CD4-positive, alpha-beta T cell (primary cell): ENCODE measurements at places on chromosomes 7 and 10.

DNA sequence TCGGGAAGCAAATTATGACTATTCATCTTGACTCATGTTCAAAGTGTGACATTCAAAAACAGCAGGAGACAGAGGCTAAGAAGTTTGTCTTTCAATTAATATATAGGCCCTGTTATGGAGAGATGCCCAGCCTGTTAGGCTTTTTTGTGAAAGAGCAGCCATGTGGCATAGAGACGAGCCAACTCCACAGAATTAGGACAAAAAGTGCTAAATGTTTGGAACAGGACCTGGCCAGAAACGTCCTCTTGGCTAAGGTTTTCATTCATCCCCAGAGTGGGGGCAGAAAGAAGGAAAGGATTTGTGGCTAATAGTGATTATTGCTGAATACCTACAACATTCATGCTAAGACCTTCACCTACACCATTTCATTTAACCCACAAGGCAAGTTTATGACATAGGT lies 324.7 kb upstream of the NPVF start:
- no peak for DNase-seq

GRCh38 chr10:110221721-110222261 lies 14.4 kb downstream of the MXI1 start:
- DNase-seq, result peak; percentile 58

- DNase-seq, result peak; percentile 93
Measured at GRCh38 chr10:75111365-75111906, at the start of gene SAMD8. SAMD8 (plus strand) TSS chr10:75111656; CDS start chr10:75150529, 38,873 bp downstream.

- DNase-seq, result no peak
Measured at GRCh38 chr10:33064706-33065105, 106.7 kb upstream of the ITGB1 start.

- no peak for DNase-seq
Measured at GRCh38 chr7:106916679-106917078, 51.6 kb downstream of the PIK3CG start.

DNA sequence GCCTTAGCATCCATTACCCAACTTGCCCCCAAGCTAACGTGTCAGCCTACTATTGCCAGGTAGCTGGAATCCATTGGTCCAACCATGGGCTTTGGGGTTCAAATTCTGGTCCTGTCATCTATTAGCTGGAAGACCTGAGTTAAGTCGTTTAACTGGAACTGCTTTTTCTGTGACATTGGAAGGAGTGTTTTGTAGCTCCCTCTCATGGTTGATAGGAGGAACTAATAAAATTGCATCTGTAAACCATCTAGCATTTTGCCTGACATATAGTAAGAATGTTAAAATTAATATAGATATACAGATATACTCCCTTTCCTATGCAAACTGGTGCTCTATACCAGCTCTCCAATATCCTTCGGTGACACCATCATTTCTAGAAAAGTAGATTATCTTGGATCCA lies 23.8 kb upstream of the SLF2 start:
- DNase-seq, result no peak

- DNase-seq, result no peak
Measured at GRCh38 chr10:74419491-74419951, 268.5 kb downstream of the ADK start.

GRCh38 chr10:74337330-74338016 lies 186.5 kb downstream of the ADK start:
- DNase-seq, result no peak

GRCh38 chr10:125797994-125798662 lies 22.5 kb upstream of the MMP21 start:
- no peak for DNase-seq

GRCh38 chr10:58513188-58514110 lies 777 bp downstream of the BICC1 start:
- peak; percentile 8 for DNase-seq

GRCh38 chr10:47458466-47459154 lies 25.3 kb downstream of the ANXA8 start:
- no peak for DNase-seq

GRCh38 chr7:116384936-116385635 lies 114.5 kb upstream of the CAV2 start:
- no peak for DNase-seq

DNA sequence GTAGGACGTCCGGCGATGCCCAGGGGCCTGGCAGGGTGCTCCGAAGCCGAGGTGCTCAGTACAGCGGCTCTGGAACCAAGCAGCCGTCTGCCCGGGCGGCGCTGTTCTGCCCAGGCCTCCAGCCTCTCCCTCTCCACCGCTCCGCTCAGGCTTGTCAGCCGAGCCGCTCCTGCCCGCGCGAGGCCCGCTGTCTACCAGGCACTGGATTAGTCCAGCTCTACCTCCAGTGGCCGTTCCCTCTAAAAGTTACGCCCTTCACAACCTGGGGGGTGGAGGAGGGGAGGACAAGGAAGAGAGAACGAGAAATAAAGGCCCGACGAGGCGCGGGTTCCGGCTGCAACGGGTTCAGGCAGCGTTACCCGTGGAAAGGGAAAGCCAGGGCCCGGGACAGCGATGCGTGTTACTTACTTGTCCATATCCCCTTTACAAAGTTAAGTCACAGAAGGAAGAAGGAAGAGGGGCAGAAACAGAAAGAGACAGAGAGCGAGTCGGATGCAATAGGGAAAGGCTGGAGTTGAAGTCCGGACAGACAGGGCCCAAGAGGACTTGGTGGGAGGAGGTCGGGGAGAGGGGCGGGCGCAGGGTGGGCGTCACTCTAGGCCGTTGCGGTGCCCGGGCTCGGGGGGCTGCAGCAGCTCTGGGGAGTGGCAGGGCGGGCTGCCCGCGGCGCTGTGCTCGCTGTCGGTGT lies 2.8 kb downstream of the SP8 start:
- DNase-seq, result no peak

- no peak for DNase-seq
Measured at GRCh38 chr10:50210876-50211275, 40.4 kb downstream of the ASAH2 start.

DNA sequence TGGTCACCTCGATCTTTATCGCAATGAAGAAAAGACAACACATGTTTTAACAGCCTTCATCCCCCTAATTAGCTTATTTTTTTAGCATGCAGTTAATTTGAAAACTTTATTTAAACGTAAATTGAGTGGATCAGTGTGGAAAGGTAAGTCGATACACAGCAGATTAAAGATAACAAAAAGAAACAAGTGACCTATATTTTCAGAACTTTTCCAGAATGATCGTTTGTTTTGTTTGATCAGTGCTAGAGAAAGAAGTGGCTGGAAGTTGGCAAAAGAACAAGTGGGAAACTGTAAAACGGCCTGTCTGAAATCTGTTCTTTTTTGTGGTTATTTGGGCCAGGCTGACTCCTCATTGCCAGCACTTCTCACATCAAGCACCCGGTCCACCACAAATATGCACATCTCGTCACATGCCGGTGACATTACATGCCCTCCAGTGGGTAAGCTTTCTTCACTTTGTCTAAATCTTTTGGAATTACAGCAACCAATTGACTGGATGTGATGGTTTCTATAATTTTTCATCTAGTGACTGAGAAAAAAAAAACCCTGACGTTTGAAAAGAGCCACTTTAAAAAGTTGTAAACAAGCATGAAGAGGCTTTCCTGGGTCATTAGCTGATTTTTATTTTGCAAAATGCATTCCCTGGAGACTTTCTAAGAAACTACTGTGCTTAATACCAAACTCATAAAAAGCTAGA lies 33.2 kb downstream of the C7orf33 start:
- DNase-seq, result no peak

DNA sequence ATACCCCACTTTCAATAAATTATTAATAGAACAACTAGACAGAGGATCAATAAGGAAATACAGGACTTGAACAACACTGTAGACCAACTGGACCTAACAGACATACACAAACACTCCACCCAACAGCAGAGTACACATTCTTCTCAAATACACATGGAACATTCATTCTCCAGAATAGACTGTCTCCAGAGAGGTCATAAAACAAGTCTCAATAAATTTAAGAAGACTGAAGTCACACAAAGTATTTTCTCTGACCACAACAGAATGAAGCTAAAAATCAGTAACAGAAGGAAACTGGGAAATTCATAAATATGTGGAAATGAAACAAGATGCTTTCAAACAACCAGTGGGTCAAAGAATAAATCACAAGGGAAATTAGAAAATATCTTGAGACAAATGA lies 119.8 kb downstream of the SMURF1 start:
- DNase-seq, result no peak

GRCh38 chr10:124281666-124282065 lies 137.1 kb downstream of the OAT start:
- no peak for DNase-seq

- DNase-seq, result no peak
Measured at GRCh38 chr10:2935647-2936386, 131.5 kb upstream of the PFKP start.

DNA sequence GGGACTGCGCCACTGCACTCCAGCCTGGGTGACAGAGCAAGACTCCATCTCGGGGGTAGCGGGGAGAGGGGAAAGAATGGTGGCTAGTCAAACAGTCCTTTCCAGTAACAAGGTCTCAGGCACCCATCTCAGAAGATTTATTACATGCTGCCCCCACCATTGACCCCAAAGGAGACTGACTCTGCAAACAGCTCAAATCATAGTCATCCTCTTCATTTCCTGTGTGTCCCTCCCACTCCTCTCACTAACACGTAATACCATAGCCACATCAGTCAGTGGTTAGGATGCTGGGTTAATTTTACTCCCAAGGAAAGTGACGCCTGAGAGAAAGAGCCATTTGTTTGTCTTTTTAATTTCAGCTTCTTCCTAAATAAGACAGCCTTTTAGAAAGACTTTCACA lies 56.6 kb upstream of the BET1 start:
- no peak for DNase-seq

DNA sequence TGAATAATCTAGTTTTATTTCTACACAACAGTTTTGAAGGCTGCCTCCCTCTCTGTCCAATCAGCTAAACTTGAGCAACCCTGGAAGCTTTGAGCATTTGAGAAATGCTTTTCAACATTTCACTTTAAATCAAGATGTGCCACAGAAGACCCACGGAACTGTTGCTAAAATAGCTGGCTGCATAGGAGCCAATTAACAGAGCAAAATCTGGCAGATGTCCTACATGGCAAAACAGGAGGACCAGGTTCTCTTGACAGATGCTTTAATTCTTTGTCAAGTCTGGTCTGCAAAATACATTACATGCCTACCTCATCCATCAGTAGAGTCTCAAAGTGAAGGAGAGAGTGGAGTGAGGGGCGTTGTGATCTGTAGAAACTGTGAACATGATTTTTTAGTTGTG lies 185.9 kb downstream of the DPY19L1 start:
- no peak for DNase-seq

DNA sequence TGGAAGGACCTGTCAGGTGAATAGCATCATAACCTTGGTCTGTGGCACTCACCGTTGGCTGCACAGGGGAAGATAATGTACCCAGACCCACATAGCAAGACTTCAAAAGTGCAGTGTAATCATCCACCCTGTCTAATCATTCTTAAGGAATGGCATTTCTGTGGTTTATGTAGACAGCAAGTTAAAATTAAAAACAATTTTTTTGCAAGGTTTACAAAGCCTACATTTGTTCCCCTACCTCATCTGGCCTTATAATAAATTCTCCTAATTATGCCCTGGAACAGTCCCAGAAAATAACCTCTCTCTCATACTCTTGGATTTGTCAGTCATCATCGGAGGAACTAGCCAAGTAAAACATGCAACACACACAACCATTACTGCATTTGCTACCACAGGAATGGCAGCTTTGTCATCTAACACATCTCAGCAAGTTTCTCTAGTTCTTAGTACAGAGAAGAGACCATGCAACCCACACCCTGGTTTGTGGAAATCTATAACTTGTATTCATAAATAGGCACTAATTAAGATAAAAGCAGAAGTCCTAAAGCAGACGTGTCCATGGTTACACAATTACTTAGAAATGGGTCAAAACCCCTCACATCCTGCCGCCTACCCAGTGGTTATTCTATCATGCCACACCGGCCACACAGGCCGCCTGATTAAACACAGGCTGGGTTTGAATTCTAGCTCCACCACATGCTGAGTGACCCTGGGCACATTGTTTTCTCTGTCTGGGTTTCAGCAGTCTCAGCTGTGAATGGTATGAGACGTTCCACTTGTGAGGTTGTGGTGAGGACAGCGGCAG lies 19.1 kb downstream of the ABLIM1 start:
- DNase-seq, result no peak

- no peak for DNase-seq
Measured at GRCh38 chr10:97779492-97779891, 7.7 kb upstream of the SFRP5 start.

DNA sequence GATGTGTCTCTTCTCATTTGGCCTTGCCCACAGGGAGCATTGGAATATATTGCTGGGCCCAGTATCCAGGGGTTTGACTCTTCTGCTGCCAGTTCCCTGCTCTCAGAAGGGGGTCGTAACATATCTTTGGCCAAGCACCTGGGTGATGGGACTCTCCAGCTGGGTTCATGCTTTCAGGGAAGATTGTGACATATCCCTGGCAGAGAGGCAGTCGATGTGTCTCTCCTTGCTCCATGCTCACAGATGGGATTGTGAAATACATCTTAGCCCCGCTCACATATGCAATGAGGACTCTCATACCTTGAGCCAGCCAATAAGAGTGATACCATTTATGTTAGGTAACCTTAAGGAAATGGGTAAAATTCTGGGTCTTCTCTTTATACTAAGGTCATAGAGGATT lies 39.2 kb upstream of the ZNF680 start:
- no peak for DNase-seq

DNA sequence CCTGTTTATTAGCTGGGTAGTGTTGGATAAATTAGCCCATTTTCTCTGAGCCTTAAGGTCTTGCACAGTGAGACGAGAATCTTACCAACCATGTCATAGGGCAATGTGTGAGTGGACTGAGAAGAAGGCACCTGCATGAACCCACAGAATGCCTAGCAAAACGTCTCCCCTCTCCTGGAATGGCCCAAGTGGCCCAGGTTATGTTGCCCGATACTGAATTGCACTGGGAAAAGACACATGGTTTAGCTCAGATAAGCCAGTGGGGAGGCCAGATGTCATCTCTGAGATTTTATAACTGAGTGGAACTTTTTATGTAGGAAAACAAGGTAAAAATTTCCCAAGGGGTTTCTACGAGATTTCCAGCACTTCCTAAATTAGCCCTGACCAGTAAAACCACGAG lies 104.7 kb upstream of the IKZF1 start:
- no peak for DNase-seq

GRCh38 chr10:73648975-73649829 lies 6.6 kb downstream of the SYNPO2L start:
- DNase-seq, result no peak

- no peak for DNase-seq
Measured at GRCh38 chr10:60206735-60207134, 182.9 kb downstream of the ANK3 start.

- no peak for DNase-seq
Measured at GRCh38 chr7:121730869-121731268, 142.1 kb upstream of the PTPRZ1 start.
